ENCODE measurements at places on chromosomes 5 and 9. TPM values are rescaled to one million over a fixed set of nuclear protein-coding genes. Genes with fewer than 3 reads are reported as not detected.

The MRPL36 gene
- 95.9 TPM for total RNA-seq

The UBAP2 gene
- total RNA-seq, result 48.2 TPM

The SLC46A2 gene
- total RNA-seq, result not detected

The NR4A3 gene
- 2.1 TPM for total RNA-seq

The TAS2R1 gene
- total RNA-seq, result not detected

The AJM1 gene
- 2.5 TPM for total RNA-seq

The IL4 gene
- not detected for total RNA-seq

The GARNL3 gene
- total RNA-seq, result 9.4 TPM

The CCDC180 gene
- 0.31 TPM for total RNA-seq

The CCDC183 gene
- total RNA-seq, result not detected

The PLCXD3 gene
- total RNA-seq, result not detected

The CDKN2A gene
- 30.6 TPM for total RNA-seq

DNA sequence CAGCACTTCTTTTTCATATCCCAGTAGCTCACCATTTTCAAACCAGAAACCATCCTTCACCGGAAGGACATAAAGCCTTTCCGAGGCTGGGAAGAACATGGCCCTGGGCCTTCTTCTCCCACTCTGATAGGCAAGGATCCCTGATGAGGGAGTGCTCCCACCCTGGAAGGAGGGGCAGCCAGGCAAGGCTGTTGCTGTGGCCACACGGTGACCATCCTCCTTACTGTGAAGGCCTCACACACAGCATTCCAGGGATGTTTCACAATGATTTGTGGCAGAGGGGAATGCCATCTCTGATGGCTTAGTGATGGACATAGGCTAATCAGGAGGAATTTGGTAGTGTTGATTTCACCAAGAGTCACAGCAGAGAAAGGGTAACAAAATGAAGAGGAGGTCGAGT is 130.7 kb downstream of the ADAMTS12 start:
- no peak for DNase-seq

GRCh38 chr9:3916411-3916810 is 383.5 kb downstream of the GLIS3 start:
- DNase-seq, result no peak

DNA sequence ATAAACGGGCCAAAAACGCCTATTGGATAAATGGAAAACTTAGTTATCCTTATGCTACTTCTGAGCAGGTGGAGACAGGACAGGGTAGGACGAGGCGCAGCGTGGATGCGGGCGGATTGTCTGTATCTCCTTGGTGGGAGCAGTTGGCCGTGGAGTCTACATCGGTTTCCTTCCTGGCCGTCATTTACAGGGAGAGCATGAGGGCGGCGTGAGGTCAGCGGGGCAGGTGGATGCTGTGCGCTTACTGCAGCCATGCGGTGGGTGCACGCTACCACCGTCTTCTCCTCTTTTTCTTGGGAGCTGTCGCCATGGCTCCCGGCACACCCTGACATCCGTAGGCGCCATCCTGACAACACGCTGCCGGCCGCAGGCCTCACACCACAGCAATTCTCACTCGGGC is 121.3 kb downstream of the ADAMTS2 start:
- no peak for DNase-seq

DNA sequence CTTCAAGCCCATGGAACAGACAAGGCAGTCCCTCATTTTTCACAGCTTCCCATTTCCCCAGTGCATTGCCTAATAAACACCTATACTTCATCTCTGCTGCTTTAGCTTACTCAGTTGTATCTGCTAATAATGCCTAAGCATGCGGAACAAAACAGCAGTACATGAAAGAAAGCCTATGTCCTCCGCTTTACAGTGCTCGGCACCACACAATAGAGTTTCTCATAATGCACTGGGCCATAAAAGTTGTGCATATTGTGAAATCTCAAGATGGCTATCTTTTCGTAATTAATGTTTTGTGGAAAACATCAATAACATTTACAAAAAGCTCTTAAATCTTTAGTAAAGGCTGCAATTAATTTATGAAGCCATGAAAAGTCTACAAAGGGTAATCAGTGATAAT is 69.3 kb downstream of the DENND1A start:
- no peak for DNase-seq

DNA sequence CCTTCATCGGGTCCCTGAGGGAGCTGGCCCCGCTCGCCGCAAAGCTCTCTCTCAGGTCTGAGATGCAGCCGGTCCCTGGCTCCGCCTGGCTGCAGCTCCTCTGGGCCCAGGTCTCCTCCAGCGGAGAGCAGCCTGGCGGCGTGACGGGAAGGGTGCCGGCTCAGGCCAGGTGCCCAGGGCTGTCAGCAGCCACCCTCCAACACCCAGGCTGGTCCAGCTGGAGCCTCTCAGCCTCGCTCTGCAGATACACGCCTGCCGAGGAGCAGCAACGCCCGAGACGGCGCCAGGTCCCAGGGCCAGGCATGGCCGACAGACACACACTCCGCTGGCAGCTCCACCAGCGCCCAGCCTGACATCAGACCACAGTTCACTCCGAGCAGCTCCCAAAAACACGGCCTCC is 25.6 kb downstream of the FAM163B start:
- no peak for DNase-seq

- no peak for DNase-seq
These were observed 18.1 kb downstream of the NR6A1 start for GRCh38 chr9:124752967-124753366.

GRCh38 chr9:85744480-85744879 is 2.7 kb upstream of the AGTPBP1 start:
- DNase-seq, result no peak

DNA sequence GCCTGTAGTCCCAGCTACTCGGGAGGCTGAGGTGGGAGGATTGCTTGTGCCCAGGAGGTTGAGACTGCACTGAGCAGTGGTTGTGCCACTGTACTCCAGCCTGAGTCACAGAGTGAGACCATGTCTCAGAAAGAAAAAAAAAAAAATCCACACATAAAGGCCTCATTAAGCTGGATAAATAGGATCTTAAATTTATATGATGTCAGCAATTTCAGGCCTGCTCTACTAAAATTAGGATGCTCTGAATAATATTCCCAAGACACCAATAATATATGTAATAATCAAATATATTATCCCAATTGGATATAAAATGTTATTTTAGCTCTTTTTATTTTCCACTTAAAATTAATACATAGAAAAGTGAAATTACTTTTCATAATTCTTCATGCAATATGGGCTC is 43.6 kb downstream of the NLN start:
- DNase-seq, result no peak

DNA sequence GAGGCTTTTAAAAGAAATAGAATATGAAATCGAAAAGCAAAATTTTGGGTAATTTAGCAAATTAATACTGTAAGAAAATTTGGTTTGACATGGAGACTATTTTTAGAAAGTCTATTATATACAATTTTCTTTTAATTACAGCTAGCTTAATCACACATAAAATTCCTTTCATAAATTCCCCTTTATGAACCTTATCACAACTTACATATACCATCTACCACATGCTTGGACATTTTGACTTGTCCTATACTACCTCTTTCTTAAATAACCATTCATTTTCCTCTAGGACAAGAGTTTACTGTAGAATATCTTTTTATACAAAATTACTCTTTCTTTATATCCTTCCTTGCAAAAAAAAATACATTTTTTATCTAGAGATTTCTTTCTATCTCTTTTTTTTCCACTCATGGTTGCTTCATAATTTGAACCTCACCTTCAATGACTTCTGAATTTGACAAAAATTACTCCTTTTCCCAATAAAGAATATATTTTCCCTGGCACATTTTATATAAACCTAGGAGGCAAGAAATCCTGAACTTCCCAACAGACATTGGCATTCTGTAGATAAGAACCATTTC is 34.0 kb upstream of the SYK start:
- no peak for DNase-seq

- no peak for DNase-seq
These were observed 1228.3 kb upstream of the WWC1 start for GRCh38 chr5:167063116-167063515.

DNA sequence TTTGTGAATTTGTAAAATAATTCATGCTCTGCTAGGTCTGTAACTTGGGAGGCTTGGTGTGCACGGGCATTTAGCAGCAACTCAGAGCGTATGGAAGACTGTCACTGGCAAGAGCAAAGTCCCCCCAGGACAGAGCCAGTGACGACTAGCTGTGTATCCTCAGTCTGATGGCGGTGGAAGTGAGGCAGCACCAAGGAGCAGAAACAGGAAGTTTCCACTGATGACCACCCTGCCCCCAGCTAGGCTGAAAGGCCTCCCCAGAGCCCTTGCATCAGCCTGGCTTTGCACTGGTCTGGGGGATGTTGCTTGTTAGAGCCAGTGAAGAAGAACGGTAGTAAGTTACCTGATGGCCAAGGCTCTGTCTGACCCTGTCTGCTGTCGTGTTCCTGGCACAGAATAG is 66.8 kb upstream of the ABL1 start:
- DNase-seq, result no peak

DNA sequence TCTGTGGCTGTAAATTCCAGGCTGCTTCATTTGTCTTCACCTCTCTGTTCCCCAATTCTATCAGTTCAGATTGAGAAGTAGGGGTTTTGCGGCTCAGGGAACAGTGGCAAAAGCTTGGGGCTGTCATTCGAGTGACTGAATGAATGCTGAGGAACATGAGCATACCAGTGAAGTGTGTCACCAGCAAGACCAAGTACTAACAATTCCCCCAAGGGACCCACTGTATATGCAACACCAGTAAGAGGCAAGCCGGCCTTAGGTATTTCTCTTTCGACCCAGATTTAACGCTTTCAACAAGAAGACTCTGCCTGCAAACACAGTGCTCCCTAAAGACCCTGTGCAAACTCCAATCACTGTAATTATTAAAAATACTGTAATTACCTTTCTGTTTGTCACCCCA is 25.8 kb downstream of the KLHL3 start:
- DNase-seq, result no peak

- DNase-seq, result no peak
These were observed 99.6 kb downstream of the APBA1 start for GRCh38 chr9:69572611-69573010.

DNA sequence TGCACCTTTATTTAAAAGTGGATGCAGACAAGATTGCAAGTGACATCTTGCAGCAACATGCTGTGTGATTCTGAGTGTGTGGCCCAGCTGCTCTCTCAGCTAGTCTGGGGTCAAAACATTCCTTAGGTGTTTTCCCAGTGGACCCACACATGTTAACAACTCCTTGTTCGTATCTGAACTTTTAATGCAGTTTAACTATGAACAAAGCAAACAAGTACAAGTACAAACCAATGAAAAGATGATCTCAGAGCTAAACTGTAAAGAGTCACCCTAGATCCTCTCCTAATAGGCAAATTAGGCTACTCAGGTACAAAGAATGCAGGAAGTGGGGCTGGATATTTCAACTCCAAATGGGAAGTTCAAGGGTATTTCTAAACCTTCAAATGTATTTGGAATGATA is 108.4 kb downstream of the ENTREP1 start:
- DNase-seq, result no peak

- no peak for DNase-seq
These were observed 149.3 kb upstream of the MPDZ start for GRCh38 chr9:13428766-13429165.
